NCI-H82 (cell line): ENCODE measurements at places on chromosomes 1 and 21.

DNA sequence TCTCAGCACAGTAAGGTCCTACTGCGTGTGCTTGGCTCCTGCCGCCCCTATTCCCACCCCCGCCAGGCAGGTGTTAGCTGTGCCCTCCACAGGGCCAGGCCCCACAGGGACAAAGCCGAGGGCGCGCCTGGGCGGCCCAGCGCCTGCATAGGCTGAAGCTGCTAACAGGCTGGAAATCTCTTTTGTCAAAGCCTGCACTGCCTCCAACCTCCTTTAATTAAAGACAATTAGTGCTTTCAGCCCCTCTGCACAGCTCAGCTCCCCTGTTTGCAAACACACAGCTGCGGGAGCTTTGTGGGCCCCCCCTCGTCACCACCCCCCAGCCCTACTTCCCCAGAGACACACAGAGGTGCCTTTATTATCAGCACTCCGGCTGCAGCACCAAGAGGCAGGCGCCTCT lies 95.9 kb downstream of the EPHB2 start:
- DNase-seq = peak; percentile 89

DNA sequence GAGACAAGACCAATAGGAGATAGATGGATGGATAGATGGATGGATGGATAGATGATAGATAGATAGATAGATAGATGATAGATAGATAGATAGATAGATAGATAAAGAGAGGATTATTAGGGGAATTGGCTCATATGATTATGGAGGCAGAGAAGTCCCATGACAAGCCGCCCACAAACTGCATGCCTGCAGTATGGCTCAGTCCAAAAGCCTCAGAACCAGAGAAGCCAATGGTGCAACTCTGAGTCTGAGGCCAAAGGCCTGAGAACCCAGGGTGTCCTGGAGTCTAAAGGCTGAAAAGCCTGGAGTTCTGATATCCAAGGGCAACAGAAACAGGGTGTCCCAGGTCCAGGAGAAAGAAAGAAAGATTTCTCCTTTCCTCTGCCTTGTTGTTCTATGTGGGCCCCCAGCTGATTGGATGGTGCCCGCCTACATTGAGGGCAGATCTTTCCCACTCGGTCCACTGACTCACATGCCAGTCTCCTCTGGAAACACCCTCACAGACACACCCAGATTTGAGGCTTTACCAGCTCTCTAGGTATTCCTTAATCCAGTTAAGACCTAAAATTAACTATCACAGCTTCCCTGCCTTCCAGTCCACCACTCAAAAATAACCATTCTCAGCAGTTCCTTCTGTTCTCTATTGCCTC lies 39.6 kb upstream of the IRF2BP2 start:
- peak; percentile 56 for DNase-seq

DNA sequence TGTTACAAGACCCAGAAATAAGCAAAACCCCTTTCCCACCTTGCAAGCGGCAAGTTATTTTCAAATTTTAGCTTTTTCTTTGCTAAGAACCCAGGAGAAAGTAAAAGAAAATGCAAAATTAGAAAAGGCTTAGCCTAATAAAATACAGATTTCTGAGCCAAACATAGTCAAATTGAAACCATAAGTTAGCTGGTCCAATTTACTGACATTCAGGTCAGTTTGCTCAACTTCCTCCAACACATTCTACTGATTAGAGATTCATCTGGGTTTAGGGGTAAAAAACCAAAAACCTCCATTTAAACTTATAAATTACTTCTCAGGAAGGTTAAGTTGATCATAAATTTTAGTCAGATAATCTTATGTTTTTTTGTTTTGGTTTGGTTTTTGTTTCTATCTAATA lies 701.8 kb upstream of the CXADR start:
- no peak for DNase-seq

GRCh38 chr1:216997069-216997468 lies 273.8 kb upstream of the ESRRG start:
- no peak for DNase-seq

- DNase-seq = peak; percentile 87
These were observed 383.2 kb upstream of the ZRANB2 start for GRCh38 chr1:71464016-71464415.

GRCh38 chr1:95512925-95513324 lies 278.9 kb downstream of the RWDD3 start:
- DNase-seq = no peak

DNA sequence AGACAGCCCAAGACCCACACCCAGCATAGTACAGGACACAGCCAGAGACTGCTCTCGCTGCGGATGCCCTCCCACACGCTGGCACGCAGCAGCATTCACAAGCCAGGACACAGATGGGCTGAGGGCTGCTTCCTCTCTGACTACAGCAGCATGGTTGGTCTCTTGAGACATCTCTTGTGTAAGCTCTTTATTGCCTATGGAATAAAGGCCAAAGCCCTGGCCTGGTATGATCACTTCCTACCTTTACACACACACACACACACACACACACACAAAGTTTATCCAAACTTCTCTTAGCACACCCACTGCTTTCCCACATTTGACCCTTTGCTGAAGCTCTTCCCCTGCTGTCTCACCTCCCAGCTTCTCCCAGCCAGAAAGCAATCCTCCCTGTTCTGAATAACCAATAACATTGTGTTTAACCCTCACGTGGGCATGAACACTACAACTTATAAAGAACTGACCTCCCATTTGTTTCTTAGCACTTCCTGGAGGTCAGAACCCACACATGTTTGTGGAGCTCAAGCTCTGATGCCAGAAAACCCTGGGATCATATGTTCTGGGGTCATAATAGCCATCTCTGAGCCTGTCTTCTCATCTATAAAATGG lies 1.2 kb upstream of the LUZP1 start:
- peak; percentile 78 for DNase-seq

DNA sequence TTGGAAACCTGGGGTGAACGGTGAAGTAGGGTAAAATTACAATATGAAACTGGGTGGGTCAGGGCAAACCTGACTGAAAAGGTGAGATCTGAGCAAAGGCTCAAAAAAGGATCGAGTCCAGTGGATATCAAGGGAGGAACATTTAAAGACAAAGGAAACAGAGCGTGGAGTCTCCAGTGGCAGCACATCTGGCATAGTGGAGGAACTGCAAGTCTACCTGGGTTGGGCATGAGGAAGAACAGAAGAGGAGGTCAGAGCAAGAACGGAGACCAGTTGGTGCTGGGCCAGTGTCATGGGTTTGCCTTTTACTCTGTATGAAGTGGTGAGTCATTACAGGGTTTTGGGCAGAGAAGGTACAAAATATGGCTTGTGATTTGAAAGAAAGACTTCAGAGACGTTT lies 163.7 kb downstream of the NTPCR start:
- no peak for DNase-seq

DNA sequence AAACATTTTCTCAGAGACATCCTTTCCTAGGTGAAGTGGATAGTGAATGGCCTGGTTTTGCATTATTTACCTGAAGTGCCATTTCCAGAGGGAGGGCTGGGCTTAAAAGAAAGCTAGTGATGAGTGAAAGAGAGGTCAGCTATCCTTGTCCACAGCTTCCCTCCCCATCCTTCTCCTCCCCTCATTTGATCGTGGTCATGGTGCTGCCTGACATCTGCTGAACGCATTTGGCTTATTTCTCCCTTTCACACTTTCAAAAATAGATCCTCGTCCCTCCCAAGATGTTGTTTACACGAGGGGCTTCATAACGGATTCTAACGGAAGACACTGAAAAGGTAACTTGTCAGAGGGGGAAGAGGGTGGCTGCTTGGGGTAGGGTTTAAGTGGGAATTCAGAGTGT lies 66.1 kb downstream of the PRRX1 start:
- no peak for DNase-seq

GRCh38 chr21:36716836-36717235 lies 17.9 kb downstream of the SIM2 start:
- DNase-seq = no peak

GRCh38 chr1:154334079-154335024 lies 9.0 kb downstream of the ATP8B2 start:
- no peak for DNase-seq

DNA sequence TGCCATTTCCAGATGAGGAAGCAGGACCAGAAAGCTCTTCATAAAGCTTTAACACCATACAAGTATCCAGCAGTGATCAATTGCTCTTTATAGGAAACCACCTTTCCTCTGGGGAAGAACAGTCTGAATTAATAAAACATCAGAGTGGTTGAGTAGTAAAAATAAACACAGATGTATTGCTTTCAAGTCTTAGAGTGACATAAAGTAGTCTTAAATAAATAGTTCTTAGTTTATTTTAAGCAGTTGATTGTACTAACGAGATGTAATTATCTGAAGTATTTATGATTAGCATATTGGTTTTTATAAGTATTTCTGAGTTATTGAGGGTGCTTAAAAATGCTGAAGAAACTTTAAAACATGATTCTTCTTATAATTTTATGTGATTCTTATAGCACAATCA lies 67.0 kb downstream of the PRKAA2 start:
- no peak for DNase-seq

DNA sequence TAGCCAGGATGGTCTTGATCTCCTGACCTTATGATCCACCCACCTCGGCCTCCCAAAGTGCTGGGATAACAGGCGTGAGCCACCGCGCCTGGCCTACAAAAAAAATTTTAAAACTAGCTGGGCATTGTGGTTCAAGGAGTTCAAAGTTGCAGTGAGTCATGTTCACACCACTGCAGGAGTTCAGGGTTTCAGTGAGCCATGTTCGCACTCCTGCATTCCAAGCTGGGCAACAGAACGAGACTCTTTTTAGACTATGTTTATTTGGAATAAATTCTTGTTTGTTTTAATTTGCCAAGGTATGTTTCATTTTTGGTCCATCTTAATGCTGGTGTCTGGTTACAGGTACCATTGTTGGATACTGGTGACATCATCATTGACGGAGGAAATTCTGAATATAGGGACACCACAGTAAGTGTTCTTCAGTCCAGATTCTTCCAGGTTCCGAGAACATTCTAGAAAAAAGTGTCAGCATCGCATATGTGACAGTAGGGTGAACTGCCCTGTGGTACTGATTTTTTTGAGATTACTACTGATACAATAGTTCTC lies 3.9 kb downstream of the PGD start:
- DNase-seq = no peak

- DNase-seq = no peak
These were observed 1.1 kb upstream of the MARCKSL1 start for GRCh38 chr1:32336963-32337675.

- DNase-seq = no peak
These were observed 161.8 kb downstream of the CDC42BPA start for GRCh38 chr1:227156520-227156919.

- DNase-seq = no peak
These were observed 13.9 kb upstream of the FGGY start for GRCh38 chr1:59282951-59283350.

GRCh38 chr1:56399326-56399725 lies 180.0 kb downstream of the PLPP3 start:
- DNase-seq = no peak

DNA sequence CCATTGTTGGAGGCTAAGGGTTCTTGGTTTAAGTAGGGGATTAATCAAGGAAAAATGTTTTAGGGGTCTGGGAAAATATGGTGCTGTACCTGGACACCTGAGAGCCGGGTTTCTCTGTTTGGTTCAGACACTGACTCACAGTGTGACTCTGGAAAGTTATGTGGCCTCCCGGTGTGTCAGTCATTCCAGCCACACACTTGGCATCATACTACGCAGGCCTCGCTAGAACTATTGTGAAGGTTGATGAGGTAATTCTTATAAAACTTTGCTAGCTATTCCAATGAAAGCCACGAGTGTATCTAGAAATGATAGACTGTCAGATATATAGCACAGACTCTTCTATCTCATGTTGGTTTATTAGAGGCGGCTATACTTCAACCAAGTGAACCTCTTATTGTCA lies 4.8 kb upstream of the CAMSAP2 start:
- no peak for DNase-seq

DNA sequence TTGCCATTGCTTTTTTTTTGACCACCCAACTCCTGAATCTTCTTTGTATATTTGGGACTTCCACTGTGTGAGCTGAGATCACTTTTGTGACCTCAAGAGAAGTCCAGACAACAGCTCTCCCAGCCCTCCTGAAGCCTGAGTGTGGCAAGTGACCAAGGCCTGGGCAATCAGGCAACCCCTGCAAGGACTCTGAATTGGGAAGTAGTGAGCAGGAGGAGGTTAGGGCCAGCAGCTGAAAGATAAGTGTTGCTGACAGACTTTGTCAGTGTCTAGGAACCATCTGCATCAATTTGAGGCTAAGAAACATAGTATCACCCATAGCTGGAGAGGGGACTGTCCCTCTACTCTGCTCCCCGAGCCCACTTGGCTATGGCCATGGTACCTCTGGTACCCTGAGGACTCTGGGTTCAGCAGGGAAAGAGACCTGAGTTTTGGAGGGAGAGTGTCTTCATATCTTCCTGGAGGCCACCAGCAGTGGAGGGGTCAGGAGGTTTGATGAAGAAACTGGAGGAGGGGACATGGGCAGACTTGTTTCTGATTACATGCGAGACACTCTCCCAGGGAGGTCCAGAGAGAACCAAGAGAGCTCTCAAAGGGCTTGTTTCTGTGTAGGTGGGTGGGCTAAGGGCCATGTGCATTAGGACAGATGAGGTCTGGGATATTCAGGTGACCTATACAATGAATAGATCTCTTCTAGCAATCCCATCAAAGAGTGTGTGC lies 147.0 kb upstream of the DNAH14 start:
- DNase-seq = no peak

GRCh38 chr1:211613108-211613947 lies 34.4 kb upstream of the SLC30A1 start:
- DNase-seq = no peak

- DNase-seq = no peak
These were observed 70.9 kb downstream of the APP start for GRCh38 chr21:26099610-26100219.

DNA sequence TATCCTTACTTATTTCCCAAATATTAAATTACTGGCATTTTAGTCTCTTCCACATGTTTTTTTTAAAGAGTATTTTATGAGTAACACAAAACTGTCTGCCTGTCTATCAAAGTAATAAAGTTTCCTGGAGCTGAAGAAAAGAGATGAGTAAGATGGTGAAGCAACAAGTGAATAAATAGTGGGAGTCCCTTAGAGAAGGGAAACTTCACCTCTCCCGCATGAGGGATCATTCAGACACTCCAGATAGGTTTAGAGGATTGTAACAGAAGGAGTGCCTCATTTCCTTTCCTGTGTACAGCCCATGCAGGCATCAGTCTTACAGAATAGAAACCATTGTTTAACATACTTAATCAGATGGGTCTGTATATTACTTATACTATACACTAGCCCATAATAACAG lies 205.7 kb downstream of the USP25 start:
- no peak for DNase-seq

- peak; percentile 72 for DNase-seq
These were observed 841 bp downstream of the CENPF start for GRCh38 chr1:214603819-214604252.

DNA sequence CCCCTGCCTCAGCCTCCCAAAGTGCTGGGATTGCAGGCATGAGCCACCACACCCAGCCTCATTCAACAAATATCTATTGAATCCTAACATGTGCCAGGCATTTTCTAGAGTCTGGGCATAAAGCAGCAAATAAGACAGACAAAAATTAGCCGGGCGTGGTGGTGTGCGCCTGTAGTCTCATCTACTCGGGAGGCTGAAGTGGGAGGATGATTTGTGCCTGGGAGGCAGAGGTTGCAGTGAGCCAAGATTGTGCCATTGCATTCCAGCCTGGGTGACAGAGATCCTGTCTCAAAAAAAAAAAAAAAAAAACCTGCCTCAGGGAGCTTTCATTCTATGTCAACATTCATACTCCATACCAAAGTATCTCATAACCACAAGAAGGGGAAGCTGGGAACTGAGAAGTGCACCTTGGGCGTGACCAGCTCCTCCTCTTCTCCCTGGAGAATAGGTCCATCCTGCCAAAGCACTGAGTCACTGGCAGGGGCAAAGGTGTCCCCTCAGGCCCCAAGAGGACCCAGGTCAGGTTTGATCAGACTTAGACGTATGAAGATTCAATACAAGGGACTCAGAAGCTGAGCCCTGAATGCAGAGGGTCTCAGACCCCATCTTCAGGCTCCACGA lies 36.8 kb upstream of the PPP1R15B start:
- no peak for DNase-seq
